Fibroblast of villous mesenchyme (primary cell): ENCODE measurements at places on chromosomes 6 and 20. TPM values are rescaled to one million over a fixed set of nuclear protein-coding genes. Genes with fewer than 3 reads are reported as not detected.
A peak's percentile ranks its signal among the peaks of the same experiment; 100 is the strongest.

- DNase-seq: no peak
Measured at GRCh38 chr6:16067568-16067967, 61.3 kb upstream of the MYLIP start.

- DNase-seq: peak; percentile 74
Measured at GRCh38 chr6:154868143-154868594, 126.9 kb upstream of the TIAM2 start.

OGFR gene
- 30.3 and 33.7 TPM in 2 replicates for total RNA-seq

GRCh38 chr20:53352727-53353440 is 240.8 kb downstream of the ZNF217 start:
- DNase-seq: peak; percentile 52

GRCh38 chr6:14206391-14206790 is 88.8 kb downstream of the CD83 start:
- DNase-seq: no peak

- DNase-seq: no peak
Measured at GRCh38 chr6:135250234-135250633, 69.1 kb downstream of the MYB start.

DNA sequence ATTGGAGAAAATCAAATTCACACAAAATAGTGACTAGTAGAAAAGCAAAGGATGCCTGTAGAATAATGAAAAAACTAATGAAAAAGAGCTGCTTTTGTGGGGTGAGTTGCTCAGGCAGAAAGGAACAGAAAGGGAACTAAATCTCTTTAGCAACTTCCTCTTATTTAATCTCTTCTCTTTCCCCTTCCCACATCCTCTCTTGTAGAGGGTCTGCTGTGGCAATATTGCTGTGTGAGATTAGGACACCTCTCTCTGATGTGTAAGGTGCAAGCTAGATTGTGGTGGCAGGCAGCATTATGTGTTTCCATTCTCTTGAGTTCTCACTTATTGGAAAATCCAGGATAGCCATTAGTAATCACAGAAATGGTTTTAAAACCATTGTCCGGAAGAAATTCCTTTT is 49.7 kb downstream of the SYNE1 start:
- DNase-seq: no peak

- DNase-seq: peak; percentile 61
Measured at GRCh38 chr6:29005183-29005885, at the start of gene ZNF311. Gene ZNF311 (minus strand): TSS chr6:29005315. CDS start chr6:29003954, 1,361 bp downstream.

DNA sequence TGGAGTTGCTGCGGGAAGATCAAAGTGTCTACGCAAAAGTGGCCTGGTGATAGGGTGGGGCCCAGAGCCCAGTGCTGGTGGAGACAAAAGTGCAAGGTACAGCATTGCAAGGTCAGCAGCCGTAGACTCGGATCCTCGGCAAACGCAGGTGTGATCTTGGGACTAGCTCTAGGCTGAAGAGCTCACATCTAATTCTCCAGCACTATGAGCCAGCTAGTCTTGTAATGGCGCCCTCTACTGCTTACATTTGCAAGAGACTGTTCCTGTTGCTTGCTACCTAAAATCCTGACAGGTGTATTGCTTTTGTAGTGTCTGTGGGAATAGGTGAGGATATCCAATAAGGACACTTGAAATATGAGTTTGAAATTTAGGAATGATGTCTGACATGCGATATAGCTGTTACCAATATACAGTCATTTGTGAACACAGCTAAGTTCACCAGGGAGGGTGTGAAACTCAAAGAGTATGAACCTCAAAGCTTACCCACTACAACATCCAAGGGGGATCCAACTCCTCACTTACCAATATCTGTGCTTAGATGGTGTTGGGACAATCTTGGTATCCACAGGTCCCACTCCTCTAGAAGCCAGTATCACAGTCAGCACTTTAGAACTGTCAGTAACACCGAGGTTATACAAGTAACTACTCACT is 58.4 kb downstream of the PDE7B start:
- peak; percentile 58 for DNase-seq

DNA sequence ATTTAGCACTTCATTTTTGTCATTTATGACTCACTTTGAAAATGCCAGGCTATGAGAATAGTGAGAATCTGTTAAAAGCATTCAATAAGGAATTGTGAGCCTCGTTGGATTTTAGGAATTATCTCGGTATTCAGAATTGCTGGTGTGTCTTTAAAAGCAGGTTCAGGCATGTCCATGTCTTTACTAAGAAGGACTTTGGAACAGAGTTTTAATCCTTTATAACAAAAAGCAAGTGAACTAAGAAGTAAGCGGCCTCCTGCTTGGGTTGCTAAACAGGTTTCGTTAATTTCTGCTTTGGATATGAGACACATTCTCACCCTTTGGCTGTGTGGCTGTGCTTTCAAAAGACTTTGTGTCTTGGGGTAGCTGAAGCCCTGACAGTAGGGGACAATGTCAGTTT is 74.9 kb downstream of the IGF2R start:
- no peak for DNase-seq

DNA sequence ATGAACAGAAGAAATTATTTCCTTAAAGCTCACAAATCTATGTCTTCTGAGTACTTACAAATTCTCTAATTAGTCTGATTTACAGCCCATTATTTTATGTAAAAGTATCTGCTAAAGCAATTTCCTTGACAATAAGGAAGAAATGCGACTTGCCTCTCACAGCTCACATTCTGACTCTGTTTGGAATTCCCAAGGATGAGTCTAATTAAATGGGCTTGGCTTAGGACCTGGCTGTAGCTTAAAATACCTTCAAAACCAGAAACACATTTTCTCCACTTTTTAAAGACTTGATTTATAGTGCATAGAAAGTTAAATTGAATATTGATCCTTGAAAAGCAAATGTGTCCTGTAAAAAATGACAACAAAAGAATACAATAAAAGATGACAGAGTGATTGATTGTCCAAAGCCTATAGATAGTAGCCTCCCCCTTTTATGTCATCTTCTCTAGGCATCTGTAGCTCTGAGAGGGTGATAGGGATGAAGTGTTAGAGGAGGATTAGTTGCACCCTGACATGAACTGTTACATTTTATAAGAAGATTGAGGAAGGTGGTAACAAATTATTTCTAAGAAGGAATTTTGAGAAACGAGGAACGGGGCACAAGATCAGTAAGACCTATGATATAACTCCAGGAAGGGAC is 118.9 kb downstream of the MACROD2 start:
- DNase-seq: no peak

C6orf163 gene
- total RNA-seq: 2.6 and 2.9 TPM in 2 replicates

DNA sequence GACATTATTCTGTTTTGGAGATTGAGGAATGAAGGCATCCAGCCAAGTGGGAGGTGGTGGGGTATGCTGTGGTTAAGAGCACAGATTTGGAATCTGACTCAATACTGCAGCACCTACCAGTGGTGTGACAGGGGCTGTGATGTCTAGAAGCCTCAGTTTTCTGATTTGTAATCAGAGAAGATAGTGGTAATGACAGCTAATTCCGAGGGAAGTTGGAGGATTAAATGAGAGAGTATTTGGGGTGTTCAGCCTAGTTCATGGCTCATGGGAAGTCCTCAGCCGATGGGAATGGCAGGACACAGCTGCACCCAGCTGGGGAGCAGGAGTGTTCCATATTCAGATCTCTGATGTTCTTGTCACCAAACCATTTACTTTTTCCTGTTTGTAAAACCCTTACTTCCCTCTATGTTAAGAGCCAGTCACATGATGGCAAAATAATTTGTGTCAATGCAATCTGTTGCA is 9.3 kb downstream of the SLC9A8 start:
- DNase-seq: peak; percentile 79
